Activated gamma-delta T cell treated with anti-CD3 and anti-CD28 coated beads, Interleukin-2, amount 50 U/mL, for 16 hours (primary cell): ENCODE measurements at places on chromosomes 12 and 14.
A peak's percentile ranks its signal among the peaks of the same experiment; 100 is the strongest.

DNA sequence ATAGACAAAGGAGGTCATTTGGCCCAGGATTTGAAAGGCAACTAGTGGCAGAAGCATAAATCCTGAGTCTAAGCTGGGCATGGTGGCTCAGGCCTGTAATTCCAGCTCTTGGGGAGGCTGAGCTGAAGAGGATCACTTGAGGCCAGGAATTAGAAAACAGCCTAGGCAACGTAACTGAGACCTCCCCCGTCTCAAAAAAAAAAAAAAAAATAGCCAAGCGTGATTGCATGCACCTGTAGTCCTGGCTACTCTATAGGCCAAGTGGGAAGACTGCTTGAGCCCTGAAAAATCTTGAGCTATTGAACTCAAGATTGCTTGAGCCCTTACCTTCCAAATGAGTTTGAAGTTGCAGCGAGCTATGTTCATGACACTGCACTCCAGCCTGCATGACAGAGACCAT lies 7.8 kb downstream of the GON7 start:
- DNase-seq = no peak

- no peak for DNase-seq
These were observed 95.4 kb downstream of the HELB start for GRCh38 chr12:66397574-66398290.

DNA sequence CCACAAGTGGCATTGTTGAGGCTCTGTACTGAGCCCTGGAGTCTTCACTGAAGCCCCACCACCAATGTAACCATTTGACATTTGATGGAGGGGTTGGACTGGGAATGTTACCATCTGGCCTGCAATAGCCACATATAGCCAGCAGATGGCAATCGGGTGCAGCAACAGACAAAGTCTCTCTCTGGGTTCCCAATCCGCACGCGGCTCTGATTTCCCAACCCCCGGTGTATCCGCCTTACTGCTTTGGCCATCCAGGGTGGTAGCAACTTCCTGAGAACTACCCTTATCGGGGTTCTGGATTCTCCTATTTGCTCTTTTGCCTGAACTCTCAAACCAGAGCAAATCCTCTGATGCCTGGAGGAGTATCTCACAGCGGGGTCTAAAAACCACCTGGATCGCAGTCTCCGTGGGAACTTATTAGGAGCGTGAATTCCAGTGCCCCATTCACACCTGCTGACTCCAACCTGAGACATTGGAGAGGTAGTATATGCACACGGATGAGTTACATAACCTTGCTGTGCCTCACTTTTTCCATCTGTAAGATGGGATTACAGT lies 14.2 kb downstream of the VRTN start:
- peak; percentile 51 for DNase-seq

DNA sequence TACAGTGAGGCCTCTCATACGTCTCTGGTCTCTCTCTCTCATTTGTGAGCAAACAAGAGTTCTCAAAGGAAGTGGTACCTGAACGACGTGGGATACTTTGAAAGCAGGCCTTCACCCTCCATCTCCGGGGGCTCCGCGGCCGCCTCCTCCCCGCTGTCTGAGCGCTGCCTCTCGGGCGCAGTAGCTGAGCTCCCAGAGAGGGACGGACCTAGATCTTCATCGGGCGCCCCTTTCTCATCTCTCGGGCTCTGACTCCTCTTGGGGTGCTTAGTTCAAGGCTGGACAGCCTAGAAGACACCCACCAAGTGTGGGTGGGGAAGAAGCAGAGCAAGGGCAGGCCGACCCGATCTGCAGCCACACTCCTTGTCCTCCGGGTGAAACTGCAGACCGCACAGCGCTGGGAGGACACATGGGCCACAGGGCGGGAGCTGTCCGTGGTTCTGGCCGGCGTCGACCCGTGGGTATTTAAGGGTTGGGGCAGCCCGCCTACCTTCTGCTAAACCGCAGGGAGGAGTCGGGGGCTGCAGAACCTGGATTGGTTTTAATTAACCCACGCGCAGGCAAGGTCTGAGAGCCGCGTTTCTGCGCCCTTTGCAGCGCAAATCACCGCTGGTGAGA lies 92.7 kb downstream of the PAH start:
- no peak for DNase-seq

- no peak for DNase-seq
These were observed 114.5 kb downstream of the DACT1 start for GRCh38 chr14:58752289-58752688.

DNA sequence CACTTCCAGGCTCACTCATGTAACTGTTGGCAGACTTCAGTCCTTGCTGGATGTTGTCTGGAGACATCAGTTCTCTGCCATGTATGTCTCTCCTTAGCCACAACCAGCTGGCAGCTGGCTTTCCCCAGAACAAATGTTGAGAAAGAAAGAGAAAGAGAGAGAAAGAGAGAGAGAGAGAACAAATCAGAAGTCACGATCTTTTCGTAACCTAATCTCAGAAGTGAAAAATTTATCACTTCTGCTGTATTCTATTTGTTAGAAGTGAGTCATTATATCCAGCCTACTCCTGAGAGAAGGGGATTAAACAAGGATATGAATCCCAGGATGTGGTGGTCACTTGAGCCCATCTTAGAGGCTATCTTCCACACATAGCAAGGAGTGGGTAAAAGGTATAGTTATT lies 101.2 kb downstream of the BTG1 start:
- no peak for DNase-seq

- no peak for DNase-seq
These were observed 57.6 kb upstream of the OTOGL start for GRCh38 chr12:80041692-80042091.

GRCh38 chr12:40946612-40947194 lies 241.4 kb upstream of the PDZRN4 start:
- no peak for DNase-seq

- no peak for DNase-seq
These were observed 33.8 kb downstream of the VRK1 start for GRCh38 chr14:96830946-96831345.

GRCh38 chr12:47991106-47992061 lies 12.9 kb downstream of the COL2A1 start:
- no peak for DNase-seq

- DNase-seq = no peak
These were observed 10.9 kb upstream of the TRPV4 start for GRCh38 chr12:109844091-109844490.

DNA sequence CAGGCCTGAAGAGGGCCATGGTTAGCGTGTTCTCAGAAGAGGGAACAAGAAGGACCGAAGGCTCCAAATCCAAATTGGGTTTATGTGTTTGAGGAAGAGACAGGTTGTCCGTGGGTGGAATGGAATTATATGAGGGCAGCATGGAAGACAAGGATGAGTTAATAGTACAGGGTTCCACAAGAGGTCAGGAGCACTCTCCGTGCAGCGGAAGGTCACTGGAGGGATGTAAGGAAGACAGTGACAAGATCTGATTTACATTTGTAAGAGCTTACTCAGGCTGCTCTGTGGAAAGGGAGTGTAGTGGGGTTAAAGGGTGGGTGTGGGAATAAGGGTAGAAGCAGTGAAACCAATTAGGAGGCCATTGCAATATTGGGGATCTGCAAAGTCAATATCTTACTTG lies 97.0 kb downstream of the TPH2 start:
- DNase-seq = no peak

- DNase-seq = no peak
These were observed 333.7 kb downstream of the MED13L start for GRCh38 chr12:115943630-115944391.

DNA sequence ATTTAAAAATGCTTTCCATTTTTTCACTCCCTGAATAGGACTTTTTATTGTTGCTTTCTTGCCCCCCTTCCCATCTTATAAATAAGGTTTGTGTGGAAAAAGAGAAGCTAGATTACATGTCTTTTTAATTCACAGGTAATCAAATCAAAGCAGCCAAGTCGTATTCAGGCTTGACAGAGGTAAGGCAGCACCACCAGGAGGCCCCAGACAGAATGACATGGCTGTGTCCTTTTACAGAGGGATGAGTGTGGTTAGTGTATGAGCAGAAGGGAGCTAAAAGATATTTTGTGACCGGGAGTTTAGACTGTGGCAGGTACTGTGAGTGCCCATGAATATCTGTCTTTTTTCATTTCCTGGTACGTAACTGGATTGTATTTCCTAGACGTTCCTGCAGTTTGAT lies 596.1 kb downstream of the ETNK1 start:
- no peak for DNase-seq

GRCh38 chr12:91852634-91853033 lies 293.0 kb downstream of the BTG1 start:
- no peak for DNase-seq

DNA sequence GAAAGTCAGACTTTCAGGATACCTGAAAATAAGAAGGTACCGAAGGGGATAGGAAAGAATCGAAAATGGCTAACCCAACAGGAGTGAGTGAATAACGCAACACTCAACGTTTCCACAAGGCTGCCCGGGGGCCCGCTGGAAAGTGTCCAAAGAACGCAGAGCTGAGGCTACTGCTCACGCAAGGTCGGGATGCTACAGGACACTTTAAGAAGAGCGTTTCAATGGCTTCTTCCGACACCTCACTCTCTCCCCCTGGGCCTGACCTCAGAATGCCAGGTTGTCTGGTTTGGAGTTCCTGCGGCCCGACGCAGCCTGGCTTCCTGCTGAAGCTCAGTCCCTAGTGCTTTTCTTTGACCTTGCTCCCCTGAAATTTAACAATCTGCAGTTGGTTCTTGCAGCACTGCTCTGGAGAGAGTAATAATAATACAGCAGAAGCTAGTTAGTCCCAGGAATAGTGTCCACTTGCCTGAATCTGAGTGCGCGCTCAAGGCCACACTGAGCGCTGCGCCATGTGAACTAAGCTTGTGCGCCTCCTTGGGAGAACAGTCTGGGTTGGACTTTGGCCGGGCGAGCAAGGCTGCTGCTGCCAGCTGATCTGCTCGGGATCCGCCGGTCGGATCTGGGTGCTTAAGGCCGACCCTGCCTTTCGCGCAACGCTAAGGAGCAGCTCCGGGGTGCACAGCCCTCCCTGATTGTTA lies 2.0 kb upstream of the ALX1 start:
- DNase-seq = no peak

- peak; percentile 51 for DNase-seq
These were observed 10.6 kb downstream of the PHLDA1 start for GRCh38 chr12:76020731-76021672.

DNA sequence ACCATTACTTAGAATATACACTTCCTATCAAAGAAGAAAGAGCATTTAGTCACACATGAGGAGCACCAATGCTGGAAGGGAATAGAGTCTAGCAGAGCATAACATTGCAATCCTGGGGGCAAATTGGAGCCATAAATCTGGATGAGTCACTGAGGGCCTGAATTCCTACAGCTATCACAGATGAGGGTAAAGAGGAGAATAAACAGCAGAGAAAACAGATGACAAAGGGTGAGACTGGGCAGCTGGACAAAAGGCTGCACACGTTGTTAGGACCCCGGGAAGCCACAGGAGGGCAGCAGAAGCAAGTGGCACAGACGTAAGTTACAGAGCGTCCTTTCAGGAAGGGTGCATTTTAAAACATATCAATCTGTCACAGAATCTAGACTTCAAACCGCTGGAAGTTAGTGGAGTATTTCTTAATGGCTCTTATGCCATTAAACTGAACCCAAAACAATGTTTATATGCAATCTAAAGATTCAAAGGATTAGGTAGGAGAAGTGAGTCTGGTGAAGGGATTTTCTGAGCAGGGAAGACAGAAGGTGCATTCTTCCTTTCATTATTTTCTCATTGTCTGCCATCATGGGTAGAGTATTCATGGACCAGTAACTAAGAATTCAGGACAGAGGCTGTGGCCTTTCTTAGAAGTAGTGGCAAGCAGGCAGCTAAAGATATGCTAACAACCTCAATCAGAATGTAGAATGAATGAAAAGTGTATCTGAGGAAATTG lies 159.8 kb upstream of the DAAM1 start:
- no peak for DNase-seq

- no peak for DNase-seq
These were observed 24.1 kb upstream of the ADIPOR2 start for GRCh38 chr12:1666685-1667162.
